ENCODE measurements at places on chromosomes 7 and 10.

DNA sequence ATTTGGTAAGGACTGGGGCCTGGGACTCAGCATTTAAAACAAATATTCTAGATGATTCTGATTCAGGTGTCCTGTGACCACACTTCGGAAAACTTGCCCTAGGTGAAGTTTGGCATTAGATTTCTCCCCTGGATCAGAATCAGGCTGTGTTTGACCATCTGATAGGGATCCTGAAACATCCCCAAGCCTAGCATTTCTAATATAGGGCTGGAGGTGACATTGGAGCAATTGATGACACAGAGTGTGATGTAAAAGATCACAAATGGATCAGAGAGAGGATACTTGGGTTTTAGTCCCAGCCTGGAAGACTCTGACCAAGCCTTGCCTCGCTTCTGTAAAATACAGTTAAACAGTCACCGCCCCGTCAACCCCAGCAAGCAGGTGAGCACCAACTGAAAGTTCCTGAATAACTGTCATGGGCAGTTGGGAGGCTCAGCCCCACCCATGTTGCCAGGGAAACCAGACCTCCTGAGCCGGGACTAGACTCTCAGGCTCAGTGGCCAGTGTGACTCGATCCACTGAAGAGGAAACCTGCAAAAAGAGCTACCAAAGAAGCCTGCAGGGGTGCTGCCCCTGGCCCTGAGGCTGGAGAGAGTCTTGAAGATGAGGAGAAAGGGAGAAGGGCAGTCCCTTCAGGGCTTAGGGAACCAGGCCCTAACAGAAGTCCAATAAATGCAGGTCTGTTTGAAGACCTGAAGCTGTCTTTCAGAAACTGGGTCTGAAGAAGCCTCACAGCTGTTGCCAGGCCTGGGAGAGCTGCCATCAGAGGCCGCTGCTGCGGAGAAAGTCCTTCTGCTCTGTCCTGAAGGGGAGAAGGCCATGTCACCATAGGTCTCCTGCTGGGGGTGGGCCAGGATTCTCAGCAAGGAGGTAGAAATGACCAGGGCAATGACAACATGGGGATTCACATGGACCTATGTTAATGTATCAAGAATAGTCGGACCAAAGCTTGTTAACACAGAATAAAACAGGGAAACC is 126.1 kb upstream of the KCNMA1 start:
- DNase-seq: no peak

- DNase-seq: no peak
Measured at GRCh38 chr10:26217396-26218086, 967 bp downstream of the GAD2 start.

DNA sequence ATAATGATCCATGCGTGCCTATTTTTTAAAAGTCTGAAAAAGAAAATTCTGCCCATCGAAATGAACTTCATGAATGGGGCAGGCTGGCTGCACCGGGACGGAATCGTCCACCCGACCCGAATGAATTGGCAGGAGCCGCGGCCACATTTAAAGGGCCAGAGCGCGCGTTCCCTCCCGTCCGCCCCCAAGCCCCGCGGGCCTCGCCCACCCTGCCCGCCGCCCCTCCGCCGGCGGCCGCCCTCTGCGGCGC is 319 bp upstream of the GATA3 start:
- DNase-seq: no peak

- no peak for DNase-seq
Measured at GRCh38 chr7:20236790-20237189, 19.6 kb upstream of the MACC1 start.

GRCh38 chr10:77698267-77698931 is 60.8 kb upstream of the KCNMA1 start:
- no peak for DNase-seq

GRCh38 chr10:71516890-71517289 is 120.2 kb downstream of the CDH23 start:
- DNase-seq: no peak

GRCh38 chr10:3106928-3107425 is 39.6 kb downstream of the PFKP start:
- no peak for DNase-seq

DNA sequence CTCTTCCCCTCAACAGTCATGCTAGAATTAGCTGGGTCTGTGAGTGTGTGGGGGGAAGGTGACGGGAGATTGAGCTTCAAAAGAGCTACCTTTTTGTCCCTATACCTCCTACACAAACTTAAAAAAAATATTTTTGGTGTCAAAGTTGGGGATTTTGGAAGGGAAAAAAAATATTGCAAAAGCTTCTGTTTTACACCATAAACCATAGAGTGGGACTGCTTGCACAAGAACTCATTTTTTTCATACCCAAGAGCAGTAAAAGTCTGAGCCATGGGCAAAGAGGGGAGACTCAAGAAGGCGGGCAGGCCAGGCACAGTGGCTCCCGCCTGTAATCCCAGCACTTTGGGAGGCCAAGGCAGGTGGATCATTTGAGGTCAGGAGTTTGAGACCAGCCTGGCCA is 9.4 kb upstream of the ZDHHC4 start:
- no peak for DNase-seq

- DNase-seq: no peak
Measured at GRCh38 chr10:24974976-24975375, 22.6 kb upstream of the PRTFDC1 start.
